ENCODE measurements at places on chromosomes 4 and X.

DNA sequence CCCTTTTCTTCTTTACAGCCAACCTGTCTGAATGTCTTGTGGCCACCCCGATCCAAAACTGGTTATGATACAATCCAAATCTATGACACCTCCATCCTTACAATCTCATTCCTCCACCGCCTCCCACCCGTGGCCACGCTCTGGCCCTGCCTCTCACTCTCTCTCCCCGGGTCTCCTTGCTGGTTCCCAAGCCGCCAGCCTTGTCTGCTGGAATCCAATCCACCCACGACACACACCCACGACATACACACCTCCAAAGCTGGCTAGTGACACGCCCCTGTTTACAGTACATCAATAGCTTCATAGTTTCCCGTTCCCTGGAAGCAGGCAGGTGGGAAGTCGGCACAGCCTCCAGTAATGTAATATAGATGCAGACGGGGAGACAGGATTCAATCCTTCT is 99.0 kb downstream of the WFS1 start:
- no peak for DNase-seq

- DNase-seq: no peak
Observed at GRCh38 chr4:39706741-39707511, 9.0 kb downstream of the UBE2K start.

GRCh38 chr4:38919494-38919893 is 51.9 kb downstream of the FAM114A1 start:
- no peak for DNase-seq

DNA sequence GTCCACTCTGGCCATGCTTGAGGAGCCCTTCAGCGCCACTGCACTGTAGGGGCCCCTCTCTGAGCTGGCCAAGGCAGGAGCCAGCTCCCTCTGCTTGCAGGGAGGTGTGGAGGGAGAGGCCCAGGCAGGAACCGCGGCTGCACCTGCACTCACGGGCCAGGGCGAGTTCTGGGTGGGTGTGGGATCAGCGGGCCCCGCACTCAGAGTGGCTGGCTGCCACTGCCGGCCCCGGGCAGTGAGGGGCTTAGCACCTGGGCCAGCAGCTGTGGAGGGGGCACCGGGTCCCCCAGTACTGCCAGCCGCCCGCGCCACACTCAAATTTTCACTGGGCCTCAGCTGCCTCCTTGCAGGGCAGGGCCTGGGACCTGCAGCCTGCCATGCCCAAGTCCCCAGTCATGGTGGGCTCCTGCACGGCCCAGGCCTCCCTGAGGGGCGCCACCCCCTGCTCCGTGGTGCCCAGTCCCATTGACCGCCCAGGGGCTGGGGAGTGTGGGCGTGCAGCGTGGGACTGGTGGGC is 347.2 kb upstream of the SPOCK3 start:
- DNase-seq: no peak

DNA sequence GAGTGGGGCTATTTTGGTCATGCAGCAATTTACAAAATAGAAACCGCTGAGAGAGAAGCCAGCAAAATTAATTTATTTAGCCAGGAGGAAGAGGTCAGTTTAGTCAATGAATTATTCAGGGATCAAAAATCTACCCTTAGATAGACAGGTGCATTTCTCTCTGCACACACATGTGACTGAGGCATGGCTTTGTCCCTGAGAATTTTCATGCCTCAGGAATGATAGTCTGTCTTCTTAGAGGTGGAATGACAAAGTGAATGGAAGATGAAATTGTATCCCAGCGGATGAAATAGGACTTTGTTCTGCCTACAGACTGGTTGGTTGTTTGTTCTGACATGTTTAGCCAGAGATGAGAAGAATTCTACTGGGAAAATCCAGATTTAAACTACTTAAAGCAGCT is 46.0 kb downstream of the ANKRD50 start:
- no peak for DNase-seq

DNA sequence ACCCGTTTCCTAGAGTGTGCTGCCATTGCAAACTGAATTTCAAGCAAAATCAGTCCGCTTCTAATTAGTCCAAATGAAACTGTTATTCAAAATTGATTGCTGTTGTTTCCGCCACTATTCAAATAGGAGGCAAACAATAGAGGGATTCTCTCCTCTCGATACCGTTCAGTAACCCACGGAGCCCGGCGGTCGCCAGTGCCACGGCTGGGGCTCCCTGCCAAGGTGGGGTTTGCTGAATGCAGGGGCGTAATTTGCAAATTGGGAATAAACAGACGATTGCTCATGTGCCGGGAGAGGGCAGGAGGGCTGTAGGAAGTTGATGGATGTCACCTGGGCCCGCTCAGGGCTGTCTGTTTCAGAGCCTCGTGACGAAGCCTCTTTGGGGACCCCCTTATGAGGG is 8.8 kb downstream of the ADRA2C start:
- DNase-seq: no peak

DNA sequence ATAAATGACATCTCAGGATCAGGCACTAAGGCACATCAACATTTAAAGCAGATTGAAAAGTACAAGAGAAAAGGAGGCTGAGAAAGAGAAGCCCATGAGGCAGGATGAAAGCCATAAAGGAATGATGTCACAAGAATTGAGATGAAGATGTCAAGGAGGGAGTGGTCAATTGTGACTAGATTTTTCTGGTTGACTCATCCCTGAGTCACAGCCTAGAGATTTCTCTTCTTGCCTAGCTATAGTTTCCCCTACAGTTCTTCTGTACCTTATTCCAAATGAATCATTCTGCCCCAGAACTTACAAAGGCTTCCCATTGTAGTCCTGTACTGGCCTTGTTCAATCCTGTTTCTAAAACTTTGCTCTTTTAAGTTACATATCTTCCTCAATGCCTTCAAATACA is 3.4 kb upstream of the USP53 start:
- peak; percentile 19 for DNase-seq

GRCh38 chr4:7630568-7631287 is 196.0 kb upstream of the PSAPL1 start:
- DNase-seq: no peak

DNA sequence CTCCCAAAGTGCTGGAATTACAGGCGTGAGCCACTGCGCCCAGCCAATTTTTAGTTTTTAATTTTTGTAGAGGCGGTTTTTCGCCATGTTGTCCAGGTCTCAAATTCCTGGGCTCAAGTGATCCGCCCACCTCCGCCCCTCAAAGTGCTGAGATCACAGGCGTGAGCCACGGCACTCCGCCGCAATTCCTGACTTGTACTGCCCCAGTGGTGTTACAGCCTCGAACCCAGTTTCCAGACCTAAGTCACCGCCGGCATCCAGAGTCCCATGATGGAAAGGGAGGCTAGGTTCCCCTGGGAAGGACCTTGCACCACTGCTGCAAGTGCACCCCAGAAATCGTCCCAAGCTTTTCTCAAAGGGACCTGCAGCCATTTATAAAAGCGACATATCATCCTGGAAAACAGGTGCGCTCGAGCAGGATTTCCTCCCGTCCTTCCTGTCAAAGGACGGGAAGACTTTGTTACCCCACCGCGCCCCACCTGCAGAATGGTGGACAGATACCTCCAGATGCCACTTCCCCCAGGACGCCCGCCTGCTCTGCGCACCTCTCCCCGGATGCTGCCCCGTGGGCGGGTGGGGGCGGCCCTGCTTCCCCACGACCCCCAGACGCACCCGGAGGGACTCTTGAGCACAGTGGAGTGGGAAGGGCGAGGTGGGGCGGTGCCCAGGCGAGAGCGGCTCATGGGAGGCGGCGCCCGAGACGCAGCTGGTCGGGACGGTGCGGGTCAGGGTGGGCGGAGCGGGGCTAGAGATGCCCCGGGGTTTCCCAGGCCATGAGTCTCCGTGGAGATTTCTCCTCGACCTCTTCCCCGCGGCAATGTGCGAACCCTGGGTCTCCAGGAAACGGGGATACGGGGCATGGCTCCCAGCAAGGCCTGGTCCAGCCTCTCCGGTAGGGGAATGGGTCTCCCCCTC is 947 bp upstream of the RPL10 start:
- no peak for DNase-seq

DNA sequence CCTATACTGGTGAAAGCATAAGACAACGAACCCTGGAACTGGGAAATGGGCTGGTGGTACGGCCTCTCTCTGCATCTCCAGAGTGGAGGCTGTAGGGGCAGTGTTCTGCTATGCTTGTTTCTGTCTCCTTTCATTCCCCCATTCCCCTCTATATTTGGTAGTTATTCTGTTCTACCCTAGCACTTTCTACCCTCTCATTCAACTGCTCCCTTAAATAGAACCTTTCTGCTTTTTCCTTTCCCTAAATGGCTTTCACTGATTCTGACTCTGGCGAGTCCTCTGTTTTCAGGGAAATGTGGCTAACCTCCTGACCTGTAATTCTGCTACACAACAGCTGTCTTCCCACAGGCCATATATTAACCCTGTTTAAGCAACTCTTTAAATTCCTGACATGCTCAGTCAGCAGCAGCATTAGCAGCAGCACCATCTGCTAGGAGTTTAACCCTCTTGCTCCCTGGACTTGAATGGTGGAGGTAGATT is 94.2 kb downstream of the CXCL13 start:
- DNase-seq: no peak

DNA sequence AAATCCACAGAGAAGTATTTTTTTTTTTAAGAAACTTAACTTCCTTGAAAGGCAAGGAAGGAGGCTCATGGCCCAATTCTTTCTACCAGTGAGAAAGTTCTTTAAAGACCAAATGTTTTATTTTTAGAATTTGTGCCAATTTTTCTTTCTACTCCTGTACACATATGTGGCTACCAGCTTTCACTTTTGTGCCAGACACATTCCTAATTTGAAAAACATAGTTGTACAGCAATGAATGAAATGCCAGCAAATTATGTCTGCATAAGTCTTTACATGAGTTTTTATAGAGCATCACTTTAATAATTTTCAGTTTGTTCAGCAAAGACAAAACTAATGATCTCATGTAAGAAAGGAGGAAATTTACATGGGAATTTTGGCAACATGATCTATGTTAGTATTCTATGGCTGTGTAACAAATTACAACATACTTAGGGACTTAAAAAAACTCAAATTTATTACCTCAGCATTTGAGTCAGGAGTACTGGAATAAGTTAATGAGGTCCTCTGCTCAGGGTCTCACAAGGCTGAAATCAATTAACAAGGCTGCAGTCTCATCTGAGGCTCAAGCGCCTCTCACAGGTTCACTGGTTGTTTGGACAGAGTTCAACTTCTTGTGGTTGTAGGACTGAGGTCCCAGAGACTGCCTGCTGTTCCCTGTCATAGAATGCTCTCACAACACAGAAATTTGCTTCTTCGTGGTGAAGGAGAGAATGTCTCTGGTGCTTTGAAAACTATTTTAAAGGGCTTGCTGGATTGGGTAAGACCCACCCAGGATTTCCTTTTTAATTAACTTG is 678.2 kb upstream of the FAM241A start:
- DNase-seq: no peak

- DNase-seq: no peak
Observed at GRCh38 chrX:104284507-104284906, 29.8 kb upstream of the ESX1 start.

DNA sequence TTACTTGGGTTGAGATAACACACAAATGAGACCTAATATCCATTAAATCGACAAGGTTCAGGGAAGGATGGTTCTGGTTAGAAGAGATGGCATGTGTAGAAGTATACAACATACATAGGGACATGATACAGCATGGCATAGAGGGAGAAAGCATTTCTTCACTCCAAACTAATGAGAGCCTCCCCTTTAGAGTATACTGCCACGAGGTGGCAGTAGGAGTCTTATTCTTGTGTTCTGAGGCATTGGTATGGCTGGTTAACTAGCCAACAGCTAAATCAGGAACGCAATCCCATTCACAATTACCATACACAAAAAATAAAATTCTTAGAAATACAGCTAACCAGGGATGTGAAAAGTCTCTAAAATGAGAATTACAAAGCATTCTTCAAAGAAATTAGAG is 29.1 kb upstream of the TRO start:
- no peak for DNase-seq

DNA sequence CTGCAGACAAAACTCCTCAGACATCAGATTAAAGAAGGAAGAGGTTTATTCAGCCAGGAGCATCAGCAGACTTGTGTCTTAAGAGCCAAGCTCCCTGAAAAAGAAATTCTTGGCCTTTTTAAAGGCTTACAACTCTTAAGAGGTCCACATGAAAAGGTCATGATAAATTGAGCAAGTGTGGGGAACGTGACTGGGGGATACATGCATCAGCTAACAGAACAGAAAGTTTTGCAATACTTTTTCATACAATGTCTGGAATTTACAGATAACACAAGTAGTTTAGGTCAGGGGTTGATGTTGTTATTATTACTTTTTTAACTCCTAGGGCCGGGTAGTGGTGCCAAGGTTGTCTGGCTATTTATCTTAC is 55.6 kb upstream of the RBMX start:
- DNase-seq: no peak

GRCh38 chr4:142427456-142427855 is 418.6 kb downstream of the INPP4B start:
- DNase-seq: no peak

DNA sequence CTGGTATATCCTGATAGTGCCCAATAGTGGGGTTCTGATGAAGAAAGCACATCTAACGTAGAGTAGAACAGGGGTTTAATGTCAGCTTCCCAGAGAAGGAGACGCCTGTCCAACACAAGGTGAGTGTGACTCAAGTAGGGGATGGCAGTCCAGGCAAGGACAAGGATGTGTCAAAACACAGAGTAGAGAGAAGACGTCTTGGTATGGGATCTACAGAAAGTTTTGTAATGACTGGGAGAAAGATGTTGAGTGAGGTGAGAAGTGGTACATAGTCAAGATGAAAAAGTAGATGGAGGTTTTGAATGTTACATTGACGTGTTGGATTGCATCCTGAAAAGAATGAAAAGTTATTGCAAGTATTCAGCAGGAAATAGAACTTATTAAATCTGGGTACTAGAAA is 124.4 kb downstream of the TMA16 start:
- DNase-seq: no peak

DNA sequence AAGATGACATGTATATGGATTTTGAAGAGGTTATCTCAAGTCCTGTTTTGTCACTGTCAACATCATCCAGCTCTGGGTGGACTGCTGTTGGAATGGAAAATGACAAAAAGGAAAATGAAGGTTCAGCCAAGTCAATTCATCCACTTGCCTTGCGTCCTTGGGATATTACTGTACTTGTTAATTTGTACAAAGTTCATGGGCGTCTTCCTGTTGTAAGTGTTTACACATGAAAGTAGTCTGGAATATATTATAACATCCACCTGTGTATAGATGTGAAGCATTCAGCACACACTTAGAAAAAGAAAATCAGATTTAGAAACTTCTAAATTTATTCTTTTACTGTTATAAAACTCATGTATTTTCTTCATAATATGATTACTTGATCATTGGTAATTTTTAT is 67.2 kb downstream of the BLTP1 start:
- no peak for DNase-seq

- peak; percentile 1 for DNase-seq
Observed at GRCh38 chr4:40576651-40577480, 52.8 kb downstream of the RBM47 start.

GRCh38 chrX:82218361-82218760 is 1016.5 kb downstream of the SH3BGRL start:
- no peak for DNase-seq

GRCh38 chrX:129632443-129632842 is 22.3 kb downstream of the APLN start:
- no peak for DNase-seq

GRCh38 chr4:154634058-154634457 is 21.6 kb upstream of the FGG start:
- DNase-seq: no peak

- DNase-seq: no peak
Observed at GRCh38 chr4:63063760-63064159, 1345.5 kb downstream of the TECRL start.

GRCh38 chrX:42804524-42804923 is 26.6 kb upstream of the PPP1R2C start:
- DNase-seq: no peak
